ENCODE measurements at places on chromosomes 6 and 20.

- DNase-seq: no peak
Measured at GRCh38 chr6:1860756-1861348, 251.1 kb downstream of the FOXC1 start.

DNA sequence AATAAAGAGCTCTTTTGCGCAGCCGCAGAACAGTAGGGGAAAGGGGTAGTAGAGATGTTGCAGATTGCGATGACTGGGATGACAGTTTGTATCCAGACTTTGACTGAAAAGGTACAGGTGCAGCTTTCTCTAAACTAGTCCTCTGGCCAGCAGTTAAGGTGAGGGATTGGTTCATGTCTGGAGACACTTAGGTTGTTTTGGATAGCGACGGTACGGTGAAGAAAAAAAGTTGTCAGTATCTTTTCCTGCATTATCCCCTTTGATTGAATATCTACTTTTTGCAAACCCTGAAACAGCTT, 537 bp downstream of the PRR3 start:
- DNase-seq: peak; percentile 36

- no peak for DNase-seq
Measured at GRCh38 chr6:164370773-164371172, 938.6 kb downstream of the C6orf118 start.

DNA sequence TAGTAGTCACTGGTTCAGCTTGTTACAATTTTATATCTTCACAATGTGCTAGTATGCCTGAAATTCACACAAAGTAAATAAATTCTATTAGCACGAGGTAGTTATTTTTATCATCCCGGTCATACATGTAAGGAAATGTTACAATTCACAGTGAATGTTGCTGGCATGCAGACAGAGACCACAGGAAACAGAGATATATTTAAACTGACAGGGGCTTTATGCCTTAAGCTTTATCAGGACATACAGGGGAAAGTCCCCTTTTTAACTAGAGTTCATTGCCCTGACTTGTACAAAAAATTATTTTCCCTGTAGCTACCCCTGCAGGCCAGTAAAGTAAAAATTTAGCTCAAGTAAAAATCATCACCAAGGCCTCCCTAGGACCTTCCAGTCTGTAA, 712.0 kb upstream of the NRSN1 start:
- DNase-seq: no peak

DNA sequence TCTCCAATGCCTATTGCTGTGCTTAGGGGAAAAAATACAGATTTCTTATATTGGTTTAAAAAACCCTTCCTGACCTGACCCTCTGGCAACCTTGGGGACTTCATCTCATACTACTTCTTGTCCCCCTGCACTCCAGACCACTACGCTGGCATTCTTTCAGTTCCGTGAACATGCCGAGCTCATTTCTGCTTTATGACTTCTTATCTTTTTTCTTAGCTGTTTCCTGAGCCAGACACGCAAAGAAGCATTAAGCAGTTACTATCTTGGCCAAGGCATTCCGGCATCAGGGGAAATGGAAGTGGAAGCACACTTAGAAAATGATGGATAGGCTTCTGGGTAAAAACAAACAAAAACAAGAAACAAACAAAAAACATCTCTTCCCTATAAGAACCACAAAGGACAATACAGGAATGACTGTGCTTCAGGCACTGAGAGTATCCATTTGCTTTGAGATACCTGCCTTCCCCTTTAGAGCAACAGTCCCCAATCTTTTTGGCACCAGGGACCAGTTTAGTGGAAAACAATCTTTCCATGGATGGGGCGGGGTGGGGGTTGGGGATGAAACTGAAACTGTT, 4.4 kb upstream of the CCDC28A start:
- DNase-seq: peak; percentile 54

- no peak for DNase-seq
Measured at GRCh38 chr6:1208876-1209275, 103.0 kb upstream of the FOXQ1 start.

GRCh38 chr6:141677598-141678211, 455.0 kb upstream of the GJE1 start:
- DNase-seq: no peak

- DNase-seq: no peak
Measured at GRCh38 chr6:129704708-129705107, 5.3 kb downstream of the ARHGAP18 start.

- DNase-seq: no peak
Measured at GRCh38 chr20:19473216-19473921, 260.9 kb downstream of the SLC24A3 start.

DNA sequence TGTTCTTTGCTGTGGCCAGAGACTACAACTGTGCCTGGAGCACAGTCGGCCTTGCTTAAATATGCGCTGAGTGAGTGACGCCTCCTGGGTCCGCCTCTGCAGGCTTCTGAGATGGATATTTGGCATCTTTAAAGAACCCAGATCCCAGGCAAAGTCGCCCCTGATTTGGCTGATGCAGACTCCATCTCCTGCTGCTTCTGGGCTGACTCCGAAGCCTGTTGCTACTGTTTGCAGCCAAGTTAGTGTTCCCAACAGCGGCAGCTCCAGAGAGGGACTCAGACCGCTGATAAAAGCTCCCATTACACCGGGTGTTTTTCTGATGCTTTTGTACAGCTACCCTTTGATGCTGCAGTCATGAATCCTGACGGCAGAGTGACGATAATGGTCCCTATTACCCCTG, 83.0 kb upstream of the SULF2 start:
- DNase-seq: no peak

DNA sequence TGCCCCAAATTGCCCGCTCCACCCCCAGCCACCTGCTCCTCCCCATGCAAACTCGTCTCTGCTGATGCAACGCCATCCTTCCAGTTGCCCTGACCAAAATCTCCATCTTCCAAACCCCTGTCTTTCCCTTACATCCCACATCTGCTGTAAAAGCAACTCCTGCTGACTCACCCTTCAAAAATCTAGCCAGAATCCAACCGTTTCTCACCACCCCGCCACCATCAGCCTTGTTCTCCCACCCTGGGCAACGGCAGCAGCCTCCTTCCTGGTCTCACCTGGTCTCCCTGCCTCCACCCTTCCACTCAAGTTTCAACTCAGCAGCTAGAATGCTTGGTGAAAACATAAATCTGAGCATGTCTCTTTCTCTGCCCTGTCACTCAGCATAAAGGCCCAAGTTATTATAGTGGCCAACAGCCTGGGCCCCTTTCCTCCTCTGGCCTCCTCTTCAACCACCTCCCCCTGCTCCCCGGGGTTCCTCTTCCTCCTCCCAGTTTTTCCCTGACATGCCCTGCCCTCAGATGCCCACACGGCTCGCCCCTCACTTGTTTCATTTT, 7.2 kb upstream of the SYNJ2 start:
- DNase-seq: no peak

GRCh38 chr6:2947445-2947844, 23.9 kb downstream of the SERPINB6 start:
- no peak for DNase-seq

DNA sequence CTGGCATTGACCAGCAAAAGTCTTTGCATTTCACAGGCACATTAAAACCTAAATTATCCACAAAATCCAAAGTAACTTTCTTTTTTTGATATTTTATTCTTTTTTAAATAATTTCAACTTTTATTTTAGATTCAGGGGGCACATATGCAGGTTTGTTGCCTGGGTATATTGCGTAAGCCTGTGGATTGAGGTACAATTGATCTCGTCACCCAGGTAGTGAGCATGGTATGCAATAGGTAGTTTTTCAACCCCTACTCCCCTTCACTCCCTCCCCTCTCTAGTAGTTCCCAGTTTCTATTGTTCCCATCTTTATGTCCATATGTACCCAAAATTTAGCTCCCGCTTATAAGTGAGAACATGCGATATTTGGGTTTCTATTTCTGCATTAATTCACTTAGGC, 97.6 kb downstream of the CEP57L1 start:
- no peak for DNase-seq

DNA sequence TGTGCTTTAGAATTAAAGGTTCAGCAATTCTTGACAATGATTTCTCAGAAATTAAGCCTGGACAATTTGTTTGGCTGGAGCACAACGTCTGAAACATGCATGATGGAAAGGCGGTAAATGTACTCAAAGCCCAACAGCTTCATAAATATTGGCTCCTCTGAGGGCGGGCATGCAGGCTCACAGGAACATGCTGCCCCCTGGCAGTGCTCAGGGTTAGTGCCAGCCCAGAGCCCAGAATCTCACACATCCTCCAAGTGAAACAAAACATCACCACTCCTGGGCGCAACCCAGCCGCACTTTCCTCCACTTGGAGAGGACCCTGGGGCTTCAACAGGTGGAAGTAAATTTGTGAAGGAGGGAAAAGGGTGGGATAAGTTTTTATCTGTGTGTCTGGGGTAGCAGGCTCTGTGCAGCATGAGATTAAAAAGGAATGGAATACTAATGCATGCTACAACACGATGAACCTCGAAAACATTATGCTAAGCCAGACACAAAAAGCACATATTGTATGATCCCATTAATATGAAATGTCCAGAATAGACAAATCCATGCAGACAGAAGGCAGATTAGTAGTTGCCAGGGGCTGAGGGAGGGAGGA, 54.1 kb upstream of the PTPRT start:
- no peak for DNase-seq

GRCh38 chr20:11965602-11966001, 47.9 kb downstream of the BTBD3 start:
- DNase-seq: no peak

DNA sequence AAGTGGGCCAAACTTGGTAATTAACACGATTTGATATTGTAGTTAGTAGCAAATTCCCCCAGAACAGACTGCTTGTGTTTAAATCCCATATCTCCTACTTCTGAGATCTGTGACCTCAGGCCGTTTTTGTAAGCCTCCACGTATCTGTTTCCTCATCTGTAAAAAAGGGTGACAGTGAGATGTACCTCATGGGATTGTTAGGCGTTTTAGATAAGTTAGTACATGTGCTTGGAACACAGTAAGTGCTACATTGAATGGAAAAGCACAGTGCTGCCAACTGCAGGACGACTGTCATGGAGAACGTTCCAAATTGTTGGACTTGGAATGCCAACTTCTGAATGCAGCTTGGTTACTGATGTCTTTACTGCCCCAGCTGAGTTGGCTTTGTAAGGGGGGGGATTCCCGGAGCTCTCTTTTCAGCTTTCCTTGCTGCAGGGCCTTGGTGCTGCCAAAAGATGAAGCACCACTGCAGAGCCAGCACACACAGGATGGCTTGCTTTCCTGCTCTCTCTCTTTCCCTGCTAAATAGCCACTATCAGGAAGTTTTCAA, 108.6 kb downstream of the OPN5 start:
- no peak for DNase-seq

DNA sequence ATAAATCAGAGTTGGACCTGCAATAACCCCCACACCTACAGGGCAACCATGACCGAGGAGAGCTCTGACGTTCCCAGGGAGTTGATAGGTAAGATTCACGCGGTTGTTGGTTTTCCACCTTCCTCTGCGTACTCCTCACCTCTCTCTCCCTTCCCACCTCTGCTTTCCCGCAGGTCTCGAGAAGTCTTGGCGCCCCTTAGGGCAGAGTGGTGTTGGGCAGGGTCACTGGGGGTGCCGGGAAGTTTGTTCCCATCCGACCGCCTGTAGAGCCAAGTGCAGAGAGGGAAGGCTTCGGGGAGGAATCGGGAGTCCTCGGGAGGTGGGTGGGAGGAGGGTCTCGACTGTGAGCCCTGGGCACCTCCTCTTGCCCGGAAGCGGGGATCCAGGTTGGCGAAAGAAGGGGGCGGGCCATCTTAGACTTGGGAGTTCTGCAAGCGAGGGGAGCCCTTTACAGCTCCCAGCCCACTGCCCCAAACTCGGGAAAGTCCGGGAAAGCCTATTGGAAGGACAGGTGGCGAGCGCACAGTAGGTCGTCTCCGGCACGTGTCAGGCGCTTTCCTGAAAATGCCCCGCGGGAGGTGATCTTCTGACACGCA, 672 bp downstream of the CARMIL1 start:
- no peak for DNase-seq

- DNase-seq: no peak
Measured at GRCh38 chr6:169205176-169206160, 48.2 kb downstream of the THBS2 start.

DNA sequence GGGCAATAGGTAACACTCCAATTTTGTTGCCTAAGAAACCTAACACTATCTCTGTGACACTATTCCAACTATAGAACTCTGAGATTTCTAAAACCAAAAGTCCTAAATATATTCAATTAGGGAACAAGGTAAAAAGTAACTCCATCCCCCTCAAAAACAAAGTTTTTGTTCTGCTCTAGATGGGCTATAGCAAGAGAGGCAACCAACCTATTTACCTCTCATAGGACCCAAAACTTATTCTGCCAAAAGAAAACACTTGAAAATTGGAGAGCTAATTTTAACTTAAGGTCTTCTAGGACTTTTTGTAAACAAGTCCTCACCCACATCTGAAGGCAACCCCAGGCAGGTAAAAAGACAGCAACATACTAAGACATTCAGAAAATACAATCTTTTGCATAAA, 7.7 kb downstream of the RBM39 start:
- no peak for DNase-seq

- DNase-seq: no peak
Measured at GRCh38 chr20:14963262-14963663, 625.9 kb upstream of the FLRT3 start.

GRCh38 chr6:153958860-153959259, 80.2 kb upstream of the OPRM1 start:
- no peak for DNase-seq

- no peak for DNase-seq
Measured at GRCh38 chr6:128343706-128344105, 176.7 kb downstream of the PTPRK start.

GRCh38 chr6:36728289-36729160, 30.9 kb downstream of the RAB44 start:
- no peak for DNase-seq

DNA sequence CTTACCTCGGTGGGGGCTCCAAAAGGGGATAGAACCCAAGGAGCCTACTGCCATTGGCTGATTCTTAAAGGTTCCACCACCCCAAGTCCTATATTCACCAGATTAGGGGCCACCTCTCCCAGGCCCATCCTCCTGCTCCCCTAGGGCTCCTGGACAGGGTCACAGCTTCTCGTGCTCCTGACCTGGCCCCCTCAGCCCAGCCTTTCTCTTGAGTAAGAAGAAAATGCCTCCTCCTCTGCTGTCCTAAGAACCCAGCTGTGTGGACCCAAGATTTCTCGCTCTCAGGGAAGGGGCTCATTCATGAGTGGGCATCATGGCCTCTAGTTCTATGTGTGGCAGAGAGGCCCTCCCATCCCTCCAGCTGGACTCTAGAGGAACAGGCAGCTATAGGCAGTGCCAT, 16.6 kb downstream of the HLA-DPB1 start:
- no peak for DNase-seq

DNA sequence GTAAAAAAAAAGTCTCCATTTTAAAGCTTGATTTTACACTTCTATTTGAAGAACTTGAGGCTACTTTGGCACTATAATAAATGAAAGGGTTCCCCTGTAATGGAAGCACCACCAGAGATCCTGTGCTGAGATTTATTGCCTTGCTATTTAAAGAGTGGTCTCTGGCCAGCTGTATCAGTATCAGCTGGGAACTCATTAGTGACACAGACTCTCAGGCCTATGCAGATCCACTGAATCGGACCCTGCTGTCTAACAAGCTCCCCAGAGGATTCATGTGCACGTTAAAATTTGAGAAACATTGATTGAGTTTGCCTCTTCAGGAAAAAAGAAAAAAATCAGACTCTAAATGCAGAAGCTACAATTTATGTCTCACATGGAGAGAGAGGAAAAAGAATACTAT, 299.9 kb upstream of the BMP2 start:
- DNase-seq: no peak

All from GF-D8 (cell line).